Colonic mucosa (tissue), 4 donors: ENCODE measurements at places on chromosomes 6 and 20. TPM values are rescaled to one million over a fixed set of nuclear protein-coding genes. Genes with fewer than 3 reads are reported as not detected.
A peak's percentile ranks its signal among the peaks of the same experiment; 100 is the strongest.

GRCh38 chr6:2166717-2167116 is 78.7 kb downstream of the GMDS start:
- peak; percentile 65 for DNase-seq

DNA sequence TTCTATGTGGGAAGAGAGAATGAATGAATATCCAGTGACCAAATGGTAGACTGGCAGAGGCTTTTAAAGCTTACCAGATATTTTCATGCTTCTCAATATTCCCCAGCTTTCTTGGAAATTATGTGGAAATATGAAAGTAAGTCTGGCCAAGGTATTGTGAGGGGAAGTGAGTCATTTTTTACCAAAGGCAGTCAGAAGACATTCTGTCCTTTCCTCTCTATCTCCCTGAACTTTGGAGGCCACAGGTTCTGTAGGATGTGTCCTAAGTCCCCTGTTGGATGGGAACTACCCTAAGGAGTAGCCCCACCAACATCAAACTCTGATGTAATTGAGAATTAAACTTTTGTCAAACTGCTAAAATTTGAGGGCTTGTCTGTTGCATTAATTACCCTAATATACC is 593.8 kb upstream of the NRSN1 start:
- no peak for DNase-seq

Gene CRISP2
- not detected for total RNA-seq

DNA sequence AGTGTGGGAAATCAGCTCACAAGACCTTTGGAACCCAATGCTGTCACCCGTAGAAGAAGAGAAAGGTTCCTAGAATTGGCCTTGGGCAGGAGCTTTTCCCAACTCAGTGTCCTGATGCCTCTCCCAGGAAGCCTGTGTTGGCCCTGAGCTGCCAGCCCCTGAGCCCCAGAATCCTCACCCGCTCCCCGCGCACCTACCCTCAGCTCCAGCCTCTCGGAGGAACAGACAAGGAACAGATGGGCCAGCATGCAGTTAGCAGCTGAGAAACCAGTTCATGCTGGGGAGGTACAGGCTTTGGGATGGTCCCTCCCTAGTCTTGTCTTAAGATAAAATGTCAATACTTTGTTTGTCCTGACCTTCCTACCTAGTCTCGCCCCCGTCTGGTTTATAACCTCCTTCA is 121.9 kb upstream of the CDH4 start:
- no peak for DNase-seq
